Cortex of kidney (tissue), 1 donor: ENCODE measurements at places on chromosomes 5 and 9.

DNA sequence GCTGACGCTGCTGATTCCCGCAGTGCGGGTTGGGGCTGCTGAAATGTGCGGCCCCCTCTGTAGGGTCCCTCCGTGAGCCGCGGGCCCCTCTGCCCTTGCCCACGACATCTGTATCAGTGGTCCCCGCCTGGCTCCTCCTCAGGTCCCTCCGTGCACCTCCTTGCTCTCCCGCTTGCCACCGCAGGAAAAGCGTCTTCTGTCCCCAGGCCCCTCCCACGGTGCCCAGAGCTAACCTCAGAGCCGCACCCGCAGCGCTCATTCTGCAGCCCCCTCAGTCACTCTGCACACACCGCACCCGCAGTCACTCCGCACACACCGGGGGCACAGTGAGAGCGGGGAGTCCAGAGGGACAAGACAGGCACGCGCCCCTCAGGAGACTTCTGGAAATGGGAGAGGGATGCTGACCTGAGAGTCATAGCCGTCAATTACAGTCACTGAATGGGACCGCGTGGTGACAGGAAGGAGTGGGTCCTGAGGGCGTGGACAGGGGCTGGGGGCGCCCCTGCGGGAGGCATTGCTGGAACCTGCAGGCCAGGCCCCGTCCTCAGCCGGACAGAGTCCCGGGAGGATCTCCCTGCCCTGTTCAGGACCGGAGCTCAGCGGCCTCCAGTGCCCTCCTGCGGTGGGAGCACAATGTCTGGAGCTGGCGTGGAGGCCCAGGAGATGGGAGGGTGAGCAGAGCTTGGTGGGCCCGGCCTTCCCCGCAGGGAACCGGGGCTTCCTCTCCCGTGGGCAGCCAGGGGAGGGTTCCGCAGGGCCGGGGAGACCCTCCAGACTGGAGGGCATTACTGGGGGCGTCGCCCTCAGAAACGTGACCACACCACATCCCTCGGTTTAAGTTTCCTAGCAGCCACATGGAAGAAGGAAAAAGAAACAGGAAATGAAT is 66.1 kb upstream of the CTSL start:
- DNase-seq, result no peak

DNA sequence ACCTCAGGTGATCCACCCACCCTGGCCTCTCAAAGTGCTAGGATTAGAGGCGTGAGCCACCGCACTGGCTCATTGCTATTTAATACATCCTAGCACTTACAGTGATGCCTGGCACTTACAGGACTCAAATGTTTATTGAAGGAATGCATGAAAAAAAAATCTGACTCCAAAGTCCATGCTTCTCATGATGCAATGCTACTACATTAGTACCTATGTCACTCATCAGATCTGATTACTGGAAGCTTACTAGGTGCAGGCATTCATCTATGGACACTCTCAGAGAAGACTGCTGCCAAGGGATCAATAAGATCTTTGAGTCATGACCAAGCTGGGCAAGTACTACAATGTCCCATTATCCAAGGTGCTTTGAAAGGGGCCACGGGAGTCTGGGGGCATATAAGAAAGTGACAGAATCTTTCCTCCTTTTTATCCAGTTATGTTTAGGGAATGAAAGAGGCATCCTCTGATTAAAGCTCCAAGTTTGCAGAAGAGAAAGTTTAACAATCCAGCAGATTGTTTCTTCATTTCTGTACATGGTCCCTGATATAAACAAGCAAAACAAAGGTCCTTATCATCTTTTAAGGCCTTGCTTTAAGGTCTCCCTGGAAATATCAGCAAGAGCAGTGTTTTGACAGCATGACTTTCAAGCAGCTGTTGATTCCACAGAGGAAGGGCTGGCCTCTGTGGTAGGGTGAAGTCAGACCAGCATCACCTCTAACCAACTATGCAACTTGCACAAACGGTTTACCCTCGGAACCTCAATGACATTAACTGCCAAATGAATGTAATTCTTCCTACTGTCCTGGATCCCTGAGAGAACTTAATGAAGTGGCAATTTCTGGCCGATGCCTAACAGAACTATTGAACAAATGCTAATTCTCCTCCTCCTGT is 35.9 kb downstream of the ARPC5L start:
- no peak for DNase-seq

GRCh38 chr9:123561046-123561445 is 205.0 kb downstream of the CRB2 start:
- DNase-seq, result no peak

DNA sequence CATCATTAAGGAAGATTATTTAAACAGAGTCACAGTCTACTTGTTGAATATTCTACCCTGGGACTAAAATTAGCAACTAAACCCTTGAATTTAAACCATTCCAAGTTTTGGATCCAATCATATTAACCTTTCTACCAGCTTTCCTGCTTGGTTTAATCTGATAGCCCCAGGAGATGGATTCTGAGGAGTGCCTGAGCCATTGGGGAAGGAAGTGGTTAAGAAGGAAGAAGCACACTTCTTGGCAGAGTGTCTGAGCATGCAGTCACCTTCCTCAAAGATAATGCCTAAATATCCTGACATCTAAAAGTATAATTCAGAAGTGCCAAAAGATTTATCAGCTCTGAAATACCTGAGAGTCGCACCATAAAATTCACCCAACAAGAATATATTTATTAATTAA is 74.1 kb upstream of the SNCAIP start:
- no peak for DNase-seq

- DNase-seq, result no peak
Observed at GRCh38 chr5:54761213-54761701, 224.1 kb downstream of the ESM1 start.

- no peak for DNase-seq
Observed at GRCh38 chr9:68721666-68722330, 16.8 kb downstream of the PIP5K1B start.

GRCh38 chr5:103450333-103451061 is 112.1 kb downstream of the NUDT12 start:
- no peak for DNase-seq
